Endothelial cell (in vitro differentiated cells): ENCODE measurements at places on chromosomes 7 and 10.

DNA sequence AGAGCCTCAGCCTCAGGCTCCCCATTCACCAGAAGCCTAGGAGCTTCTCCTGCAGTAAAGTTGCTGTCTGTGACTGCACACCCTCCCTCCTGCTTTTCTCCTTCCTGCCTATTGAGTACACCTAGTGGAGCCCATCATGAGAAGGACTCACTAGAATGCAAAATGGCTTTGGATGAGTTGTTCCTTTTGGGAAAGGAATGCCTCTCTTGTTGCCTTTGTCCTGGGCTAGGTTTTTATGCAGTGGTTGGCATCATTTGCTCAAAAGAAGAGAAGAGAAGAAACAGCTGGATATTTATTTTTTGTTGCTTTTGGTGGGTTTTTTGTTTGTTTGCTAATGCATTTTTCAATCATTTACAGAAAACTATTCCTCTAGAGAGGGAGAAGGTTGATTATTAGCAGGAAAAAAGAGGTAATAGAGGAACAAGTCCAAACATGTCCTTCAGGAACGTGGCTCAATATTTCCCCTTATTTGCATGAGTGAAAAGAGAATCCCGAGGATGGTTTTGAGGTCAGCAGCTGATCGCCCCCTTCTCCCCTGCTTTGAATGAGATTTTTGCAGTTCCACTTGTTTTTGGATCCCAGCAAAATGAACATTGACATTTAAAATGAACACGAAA, 369.9 kb upstream of the NRP1 start:
- H3K27me3 ChIP-seq, result peaks cover 2% of the 10 kb centered on the region
- no peaks in the 10 kb centered on the region for H3K36me3 ChIP-seq
- H3K27ac ChIP-seq, result no peak overlapping the region
- H3K4me3 ChIP-seq, result no peak overlapping the region

DNA sequence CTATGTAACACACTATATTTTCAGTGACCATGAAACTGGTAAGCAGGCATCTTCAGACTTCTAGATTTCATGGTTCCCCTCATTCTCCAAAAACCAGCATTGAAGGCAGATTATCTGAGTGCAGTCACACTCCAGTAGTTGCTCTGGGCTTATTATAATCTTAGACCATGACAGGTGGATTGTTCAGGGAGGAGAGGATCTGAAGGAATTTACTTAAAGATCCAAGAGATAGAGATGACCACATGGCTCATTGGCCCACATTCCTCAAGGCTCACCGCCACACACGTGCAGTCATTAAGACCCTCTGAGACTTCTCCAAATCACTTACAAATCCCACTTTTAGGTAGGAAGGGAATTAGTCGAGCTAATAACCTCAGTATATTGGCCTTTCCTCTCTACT, 55.2 kb downstream of the GSAP start:
- no peak overlapping the region for H3K27ac ChIP-seq
- H3K4me3 ChIP-seq, result no peak overlapping the region
- peaks cover 19% of the 10 kb centered on the region for H3K4me1 ChIP-seq
- DNase-seq, result no peak

GRCh38 chr10:112753961-112754411, 196.1 kb upstream of the TCF7L2 start:
- H3K4me3 ChIP-seq, result no peak overlapping the region
- no peak overlapping the region for H3K27ac ChIP-seq
- no peaks in the 10 kb centered on the region for H3K36me3 ChIP-seq

GRCh38 chr7:98921608-98922372, 43.5 kb downstream of the TRRAP start:
- peaks cover 2% of the 10 kb centered on the region for H3K27me3 ChIP-seq
- H3K36me3 ChIP-seq, result peaks cover 48% of the 10 kb centered on the region
- H3K4me3 ChIP-seq, result no peak overlapping the region
- DNase-seq, result no peak

GRCh38 chr10:12919574-12919973, 81.9 kb downstream of the CCDC3 start:
- H3K36me3 ChIP-seq, result no peaks in the 10 kb centered on the region
- H3K4me3 ChIP-seq, result no peak overlapping the region
- H3K27me3 ChIP-seq, result no peaks in the 10 kb centered on the region
- no peak overlapping the region for H3K27ac ChIP-seq

DNA sequence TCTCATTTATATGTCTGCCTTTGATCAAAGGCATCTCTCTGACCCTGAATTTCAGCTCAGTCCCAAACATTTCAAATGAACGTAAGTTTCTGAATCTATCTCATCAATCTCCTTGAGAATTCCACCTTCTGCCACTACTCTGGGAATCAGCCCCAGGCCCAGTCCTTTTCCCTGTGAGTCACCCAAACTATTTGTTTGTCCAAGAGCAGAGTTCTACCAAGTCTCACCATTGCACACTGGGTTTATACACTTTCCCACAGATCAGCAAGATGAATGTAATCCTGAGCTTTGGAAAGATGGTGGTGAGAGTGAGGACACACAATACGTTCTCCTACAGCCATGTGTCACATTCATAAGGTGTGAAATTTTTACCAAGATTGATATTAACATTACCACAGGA, 251.3 kb upstream of the VWC2 start:
- no peak overlapping the region for H3K4me3 ChIP-seq
- H3K36me3 ChIP-seq, result no peaks in the 10 kb centered on the region
- no peak for DNase-seq
- H3K27ac ChIP-seq, result no peak overlapping the region

DNA sequence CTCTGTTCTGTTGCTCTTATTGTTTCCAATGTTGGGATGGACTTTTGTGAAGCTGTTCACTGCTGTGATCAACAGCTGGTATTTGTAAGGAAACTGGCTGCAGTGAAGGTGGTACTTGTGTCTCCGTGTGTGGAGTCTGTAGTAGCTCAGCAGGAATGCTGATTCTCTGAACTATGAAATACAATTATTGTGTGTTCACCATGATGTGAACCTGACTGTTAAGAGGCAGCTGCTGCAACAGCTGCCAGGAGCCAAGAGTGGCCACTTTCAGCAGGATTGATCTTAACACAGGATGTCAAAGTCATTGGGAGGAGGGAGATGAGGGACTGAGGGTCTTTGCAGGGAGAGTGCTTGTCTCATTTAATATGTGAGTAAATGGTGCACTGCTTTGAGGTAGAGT, 13.9 kb downstream of the VSTM2A start:
- no peak overlapping the region for H3K27ac ChIP-seq
- no peak overlapping the region for H3K4me3 ChIP-seq
- no peak for DNase-seq
- H3K4me1 ChIP-seq, result peaks cover 9% of the 10 kb centered on the region
- H3K36me3 ChIP-seq, result peaks cover 4% of the 10 kb centered on the region
- H3K27me3 ChIP-seq, result no peaks in the 10 kb centered on the region

DNA sequence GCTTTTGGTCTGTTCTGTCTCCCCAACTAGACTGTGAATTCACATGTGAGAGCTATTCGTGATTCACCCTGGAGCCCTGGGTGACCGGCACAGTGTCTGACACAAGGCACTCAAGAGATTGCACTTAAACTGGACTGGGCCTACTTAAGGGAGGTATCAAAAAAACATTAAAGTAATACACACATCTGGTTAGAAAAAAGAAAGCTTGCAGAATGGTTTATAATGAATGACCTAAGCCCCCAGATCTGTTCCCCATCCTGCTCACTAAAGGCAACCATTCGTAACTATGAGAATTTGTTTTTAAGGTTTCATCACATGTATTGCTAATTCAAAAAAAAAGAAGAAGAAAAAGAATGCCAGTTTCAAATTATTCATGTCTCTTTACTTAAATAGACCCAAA, 74.5 kb downstream of the DGKI start:
- no peaks in the 10 kb centered on the region for H3K4me1 ChIP-seq
- no peak overlapping the region for H3K27ac ChIP-seq
- H3K36me3 ChIP-seq, result no peaks in the 10 kb centered on the region

DNA sequence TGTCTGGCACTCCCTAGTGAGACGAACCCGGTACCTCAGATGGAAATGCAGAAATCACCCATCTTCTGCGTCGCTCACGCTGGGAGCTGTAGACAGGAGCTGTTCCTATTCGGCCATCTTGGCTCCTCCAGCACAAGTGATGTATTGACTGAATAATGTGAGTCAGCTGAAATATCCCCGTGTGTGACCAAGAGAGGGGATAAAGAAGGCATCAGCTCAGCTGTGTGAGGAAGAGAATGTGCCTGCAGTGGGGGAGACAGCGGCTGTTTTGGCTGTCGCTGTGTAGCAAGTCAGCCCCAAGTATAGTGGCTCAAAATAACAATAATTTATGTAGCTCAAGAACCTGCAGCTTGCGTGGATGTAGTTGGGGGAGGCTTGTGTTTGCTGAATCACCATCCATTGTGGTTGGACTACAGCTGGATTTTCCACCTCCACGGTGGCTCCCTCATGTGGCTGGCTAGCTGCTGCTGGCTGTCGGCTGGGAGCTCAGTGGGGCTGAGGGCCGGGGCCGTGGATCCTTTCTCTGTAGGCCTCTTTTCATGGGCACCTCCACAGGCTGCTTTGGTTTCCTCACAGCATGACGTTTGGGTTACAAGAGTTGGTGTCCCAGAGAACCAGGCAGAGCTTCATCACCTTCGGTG, 434.5 kb downstream of the CCSER2 start:
- H3K27ac ChIP-seq, result no peak overlapping the region
- H3K4me1 ChIP-seq, result peaks cover 16% of the 10 kb centered on the region
- no peaks in the 10 kb centered on the region for H3K36me3 ChIP-seq
- peaks cover 2% of the 10 kb centered on the region for H3K27me3 ChIP-seq
- H3K4me3 ChIP-seq, result no peak overlapping the region

DNA sequence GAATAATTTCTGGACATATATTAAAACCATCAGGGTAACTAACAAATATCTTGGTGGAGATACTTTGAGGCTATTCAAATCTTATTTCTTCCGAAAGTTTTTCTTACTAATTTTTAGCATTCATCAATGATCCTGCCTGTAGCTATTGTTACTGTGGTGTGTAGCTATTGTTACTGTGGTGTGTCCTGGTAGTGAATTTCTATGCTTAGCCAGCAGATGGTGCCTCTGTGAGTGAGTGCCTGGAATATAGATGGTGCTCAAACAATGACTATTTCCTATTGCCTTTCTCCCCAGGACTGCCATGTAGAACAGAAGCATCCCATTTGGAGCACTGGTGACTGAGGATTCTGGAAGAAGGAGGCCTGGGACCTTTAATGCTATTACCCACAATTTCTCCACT, 245.7 kb downstream of the CCSER2 start:
- H3K27me3 ChIP-seq, result no peaks in the 10 kb centered on the region
- no peak for DNase-seq
- no peak overlapping the region for H3K4me3 ChIP-seq

DNA sequence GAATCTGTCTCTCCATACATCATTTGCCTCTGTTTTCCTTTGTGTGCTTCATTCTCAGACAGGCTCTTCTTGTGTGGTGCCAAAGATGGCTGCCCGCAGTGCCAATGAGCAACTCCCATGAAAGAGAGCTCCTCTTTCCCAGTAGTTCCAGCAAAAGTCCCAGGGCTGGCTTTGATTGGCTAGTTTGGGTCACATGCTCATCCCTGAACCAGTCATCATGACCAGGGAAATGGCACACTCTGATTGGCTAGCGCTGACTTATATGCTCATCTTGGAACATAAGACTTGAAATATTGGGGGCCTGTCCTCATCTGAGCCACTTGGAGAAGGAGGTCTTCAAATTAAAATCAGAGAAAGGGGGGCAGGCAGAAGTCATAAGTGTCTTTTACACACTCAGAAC, 112.7 kb downstream of the CDH23 start:
- no peak overlapping the region for H3K27ac ChIP-seq
- H3K4me3 ChIP-seq, result no peak overlapping the region
- DNase-seq, result no peak
- peaks cover 3% of the 10 kb centered on the region for H3K27me3 ChIP-seq

GRCh38 chr10:124341768-124342135, 77.0 kb downstream of the OAT start:
- H3K4me1 ChIP-seq, result no peaks in the 10 kb centered on the region
- no peak overlapping the region for H3K27ac ChIP-seq
- peaks cover 3% of the 10 kb centered on the region for H3K27me3 ChIP-seq
- no peak for DNase-seq
- H3K36me3 ChIP-seq, result no peaks in the 10 kb centered on the region

GRCh38 chr10:49833168-49833567, 71.0 kb upstream of the OGDHL start:
- H3K36me3 ChIP-seq, result peaks cover 3% of the 10 kb centered on the region
- peaks cover 31% of the 10 kb centered on the region for H3K4me1 ChIP-seq
- H3K27ac ChIP-seq, result no peak overlapping the region
- H3K27me3 ChIP-seq, result no peaks in the 10 kb centered on the region

- H3K4me1 ChIP-seq, result peaks cover 4% of the 10 kb centered on the region
- peak within 1 kb of the TSS; percentile 74 for H3K4me3 ChIP-seq
- no peaks in the 10 kb centered on the region for H3K36me3 ChIP-seq
- no peak for DNase-seq
- H3K27ac ChIP-seq, result no peak within 1 kb of the TSS
These were observed at the start of gene MMD2 for GRCh38 chr7:4958477-4959301. Gene MMD2, minus strand, starts transcription at chr7:4959187. Its CDS starts 170 bp downstream, at chr7:4959017.

- DNase-seq, result no peak
- H3K27me3 ChIP-seq, result peaks cover 4% of the 10 kb centered on the region
These were observed 12.7 kb downstream of the AP5Z1 start for GRCh38 chr7:4787947-4788626.

DNA sequence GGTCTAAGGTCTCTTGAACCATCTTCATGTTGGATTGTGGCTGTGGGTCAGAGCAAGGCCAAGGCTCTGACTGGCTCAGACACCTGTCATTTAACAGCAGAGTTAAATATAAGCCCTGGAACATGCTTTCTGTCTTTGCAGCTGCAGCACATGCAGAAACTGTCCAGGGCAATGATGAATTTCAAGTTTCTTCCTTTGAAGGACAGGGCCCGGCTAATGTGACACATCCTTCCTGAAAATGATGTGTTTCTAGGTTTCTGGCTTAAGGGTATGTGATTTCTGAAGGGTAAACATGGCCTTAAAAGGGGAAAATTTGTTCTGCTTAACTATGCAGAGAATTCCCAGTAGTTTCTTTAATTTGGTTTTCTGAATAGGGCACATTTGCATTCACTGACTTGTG, 34.0 kb upstream of the SLC35B4 start:
- DNase-seq, result no peak
- no peak overlapping the region for H3K27ac ChIP-seq
- H3K4me1 ChIP-seq, result no peaks in the 10 kb centered on the region
- H3K4me3 ChIP-seq, result no peak overlapping the region
- H3K27me3 ChIP-seq, result no peaks in the 10 kb centered on the region

DNA sequence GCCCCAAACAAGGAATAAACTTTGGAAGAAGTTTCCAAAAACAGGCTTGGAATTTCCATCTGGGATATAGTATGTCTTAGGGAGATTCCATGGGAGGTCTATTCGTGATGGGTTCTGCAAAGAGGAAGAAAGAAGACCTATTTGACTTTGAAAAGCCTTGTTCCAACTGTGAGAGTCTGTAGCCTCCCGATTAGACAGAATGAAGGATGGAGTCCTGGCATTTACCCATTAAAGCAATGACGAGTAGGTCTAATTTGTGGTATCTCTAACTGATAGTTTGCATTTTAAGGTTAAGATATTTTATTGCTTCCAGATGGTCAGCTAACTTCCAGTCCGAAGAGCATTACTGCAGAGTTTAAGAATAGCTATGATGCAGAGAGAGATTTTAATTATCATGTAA, 19.5 kb upstream of the GALNT17 start:
- H3K4me3 ChIP-seq, result no peak overlapping the region
- H3K27ac ChIP-seq, result no peak overlapping the region
- DNase-seq, result no peak
- H3K4me1 ChIP-seq, result no peaks in the 10 kb centered on the region

- H3K4me1 ChIP-seq, result peaks cover 6% of the 10 kb centered on the region
- peaks cover 3% of the 10 kb centered on the region for H3K27me3 ChIP-seq
- H3K4me3 ChIP-seq, result no peak overlapping the region
These were observed 186.6 kb downstream of the FANK1 start for GRCh38 chr10:126083009-126083408.
